ENCODE measurements at places on chromosomes 7 and 10. TPM values are rescaled to one million over a fixed set of nuclear protein-coding genes. Genes with fewer than 3 reads are reported as not detected.
A peak's percentile ranks its signal among the peaks of the same experiment; 100 is the strongest.

Gene ACSL5
- 9.6 TPM for total RNA-seq

Gene ADAM12
- under 0.01 TPM for total RNA-seq

Gene EN2
- total RNA-seq, result not detected

Gene ZNF467
- 9.9 TPM for total RNA-seq

Gene HOXA9
- not detected for total RNA-seq

Gene CYP2C19
- total RNA-seq, result not detected

GRCh38 chr10:17835688-17836087, 26.5 kb downstream of the MRC1 start:
- H3K27me3 ChIP-seq, result no peaks in the 10 kb centered on the region
- H3K36me3 ChIP-seq, result no peaks in the 10 kb centered on the region
- DNase-seq, result no peak
- no peak overlapping the region for H3K27ac ChIP-seq

GRCh38 chr10:61633665-61634064, 29.1 kb upstream of the CABCOCO1 start:
- H3K4me1 ChIP-seq, result peaks cover 5% of the 10 kb centered on the region
- no peaks in the 10 kb centered on the region for H3K27me3 ChIP-seq
- H3K27ac ChIP-seq, result no peak overlapping the region
- DNase-seq, result no peak
- no peaks in the 10 kb centered on the region for H3K36me3 ChIP-seq
- H3K4me3 ChIP-seq, result no peak overlapping the region

DNA sequence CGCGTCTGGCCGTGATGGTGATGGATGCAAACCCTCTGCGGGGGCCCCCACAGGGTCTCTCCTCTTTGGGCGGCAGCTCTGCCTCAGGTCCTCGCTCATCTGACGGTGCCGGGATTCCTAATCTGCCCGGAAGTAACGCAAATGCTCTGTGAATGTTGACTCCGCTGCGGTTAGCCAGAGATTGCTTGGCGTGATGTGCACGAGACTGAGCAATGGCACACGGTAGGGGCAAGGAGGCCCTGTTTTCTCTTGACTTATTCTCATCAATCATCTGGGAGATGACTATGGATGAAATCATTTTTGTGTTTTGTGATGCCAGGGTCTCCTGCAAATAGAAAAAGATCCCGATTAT, 116.5 kb upstream of the ADAM12 start:
- no peaks in the 10 kb centered on the region for H3K36me3 ChIP-seq
- no peak overlapping the region for H3K27ac ChIP-seq
- H3K4me1 ChIP-seq, result no peaks in the 10 kb centered on the region
- DNase-seq, result no peak
- H3K27me3 ChIP-seq, result no peaks in the 10 kb centered on the region

DNA sequence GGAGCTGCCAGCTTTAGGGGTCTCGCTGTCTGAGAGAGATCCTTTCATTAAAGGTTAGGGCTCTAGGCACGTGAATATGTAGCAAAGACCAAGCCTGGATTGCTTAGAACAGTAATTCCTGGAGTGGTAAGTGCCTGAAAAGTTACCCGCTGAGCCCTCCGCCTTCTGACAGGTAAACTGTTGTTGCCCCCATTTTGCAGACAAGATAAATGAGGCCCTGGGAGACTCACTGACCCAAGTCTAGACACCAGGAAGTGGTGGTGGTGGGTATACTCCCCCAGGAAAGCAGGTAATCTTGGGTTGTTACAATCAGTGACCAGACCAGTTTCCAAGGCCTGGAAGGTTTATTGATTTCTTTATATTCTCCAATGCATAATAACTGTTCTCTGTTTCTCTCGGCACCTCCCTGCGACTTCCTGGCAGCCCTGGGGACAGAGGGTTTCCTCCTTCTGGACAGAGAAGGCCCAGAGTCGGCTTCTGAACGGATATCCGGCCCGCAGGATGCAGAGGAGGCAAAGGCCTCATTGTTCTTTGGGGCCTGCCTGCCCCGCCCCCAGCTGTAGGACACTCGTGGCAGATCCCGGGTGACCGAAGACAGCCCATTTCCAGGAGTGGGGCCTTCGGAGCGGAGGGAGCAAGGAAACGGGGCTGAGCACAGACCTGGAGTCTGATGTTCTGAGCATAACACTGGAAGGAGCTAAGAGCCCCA, 1.3 kb upstream of the GRK5 start:
- H3K27ac ChIP-seq, result peak overlapping the region; percentile 96
- H3K4me3 ChIP-seq, result no peak overlapping the region
- DNase-seq, result peak; percentile 60
- H3K4me1 ChIP-seq, result peaks cover 19% of the 10 kb centered on the region
- no peaks in the 10 kb centered on the region for H3K27me3 ChIP-seq
- no peaks in the 10 kb centered on the region for H3K36me3 ChIP-seq

- peak overlapping the region; percentile 12 for H3K4me3 ChIP-seq
- no peaks in the 10 kb centered on the region for H3K36me3 ChIP-seq
- H3K27me3 ChIP-seq, result no peaks in the 10 kb centered on the region
- peaks cover 8% of the 10 kb centered on the region for H3K4me1 ChIP-seq
- peak; percentile 42 for DNase-seq
- no peak overlapping the region for H3K27ac ChIP-seq
Measured at GRCh38 chr10:89837165-89838043, 136.0 kb downstream of the KIF20B start.

DNA sequence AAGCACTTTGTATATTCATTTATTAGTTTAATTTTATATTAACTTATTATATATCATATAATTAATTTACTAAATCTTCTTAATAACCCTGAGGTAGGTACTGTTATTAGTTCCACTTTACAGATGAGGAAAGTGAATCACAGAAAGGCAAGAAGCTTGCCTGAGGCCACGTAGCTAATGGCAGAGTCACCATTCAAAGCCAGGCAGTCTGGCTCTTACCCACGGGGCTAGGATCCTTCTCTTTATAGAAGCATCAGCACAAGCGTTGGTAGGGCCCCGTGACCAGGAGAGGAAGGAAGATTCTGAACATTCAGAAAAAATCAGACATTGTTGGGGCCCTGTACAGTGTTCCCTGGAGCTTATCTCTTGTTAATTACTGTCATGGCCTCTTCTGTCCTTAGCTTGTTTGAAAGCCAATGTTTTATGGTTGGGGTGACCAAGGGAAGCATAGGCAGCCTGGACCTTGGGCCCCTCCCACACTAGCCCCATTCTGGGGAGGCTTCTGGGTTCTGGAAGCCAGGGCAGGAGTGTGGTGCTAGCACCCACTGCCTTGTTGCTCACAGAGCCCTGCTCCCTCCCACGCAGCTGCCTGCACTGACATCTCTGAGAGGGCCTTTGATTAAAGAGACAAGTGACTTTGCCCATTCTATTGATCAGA, 31.1 kb upstream of the SLF2 start:
- H3K4me3 ChIP-seq, result no peak overlapping the region
- no peaks in the 10 kb centered on the region for H3K27me3 ChIP-seq
- DNase-seq, result no peak

GRCh38 chr7:30206491-30206890, 71.7 kb downstream of the MTURN start:
- DNase-seq, result no peak
- no peaks in the 10 kb centered on the region for H3K4me1 ChIP-seq
- no peak overlapping the region for H3K4me3 ChIP-seq
- H3K27me3 ChIP-seq, result no peaks in the 10 kb centered on the region

DNA sequence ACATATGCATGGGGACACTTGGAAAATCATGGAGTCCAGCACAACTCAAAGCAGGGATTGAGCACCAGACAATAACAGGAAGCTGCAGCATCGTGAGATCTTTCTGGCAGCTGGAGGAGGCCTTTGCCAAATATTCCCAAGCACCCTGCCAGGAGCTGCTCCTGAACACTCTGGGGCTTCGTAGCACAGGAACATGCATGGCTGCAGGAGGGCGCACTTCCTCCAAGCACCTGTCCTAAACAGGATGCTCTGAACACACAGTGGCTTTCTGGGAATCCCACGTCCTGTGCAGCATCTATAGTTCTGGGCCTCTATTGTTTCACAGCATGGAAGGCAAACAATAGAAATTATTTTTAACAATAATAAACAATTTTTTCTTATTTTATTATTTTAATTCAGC, 4.1 kb downstream of the ABLIM1 start:
- H3K36me3 ChIP-seq, result no peaks in the 10 kb centered on the region
- no peaks in the 10 kb centered on the region for H3K27me3 ChIP-seq
- no peak overlapping the region for H3K27ac ChIP-seq
- H3K4me3 ChIP-seq, result no peak overlapping the region

- no peaks in the 10 kb centered on the region for H3K4me1 ChIP-seq
- H3K4me3 ChIP-seq, result no peak overlapping the region
- no peaks in the 10 kb centered on the region for H3K27me3 ChIP-seq
- no peak overlapping the region for H3K27ac ChIP-seq
Measured at GRCh38 chr7:78095549-78095948, 297.0 kb downstream of the PHTF2 start.

DNA sequence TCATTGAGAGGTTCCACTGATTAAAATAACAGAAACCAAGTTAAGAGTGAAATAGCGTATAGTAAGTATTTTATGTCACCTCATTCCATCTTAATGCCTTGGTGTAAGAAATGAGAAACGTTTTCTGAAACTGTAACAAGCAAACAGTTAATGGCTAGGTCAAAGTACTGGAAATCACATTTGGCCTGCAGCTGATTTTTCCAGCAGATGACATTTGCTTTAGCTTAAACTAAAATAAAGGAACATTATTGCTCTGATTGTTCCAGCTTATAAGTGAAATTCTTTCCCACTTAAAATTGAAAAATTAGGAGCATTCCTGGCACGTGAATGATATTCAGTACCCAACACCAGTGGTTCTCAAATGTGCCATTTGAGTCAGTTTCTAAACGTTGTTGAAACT, 213.6 kb upstream of the DPP6 start:
- no peak for DNase-seq
- no peaks in the 10 kb centered on the region for H3K36me3 ChIP-seq
- H3K27ac ChIP-seq, result no peak overlapping the region
- H3K27me3 ChIP-seq, result no peaks in the 10 kb centered on the region
- H3K4me3 ChIP-seq, result no peak overlapping the region

DNA sequence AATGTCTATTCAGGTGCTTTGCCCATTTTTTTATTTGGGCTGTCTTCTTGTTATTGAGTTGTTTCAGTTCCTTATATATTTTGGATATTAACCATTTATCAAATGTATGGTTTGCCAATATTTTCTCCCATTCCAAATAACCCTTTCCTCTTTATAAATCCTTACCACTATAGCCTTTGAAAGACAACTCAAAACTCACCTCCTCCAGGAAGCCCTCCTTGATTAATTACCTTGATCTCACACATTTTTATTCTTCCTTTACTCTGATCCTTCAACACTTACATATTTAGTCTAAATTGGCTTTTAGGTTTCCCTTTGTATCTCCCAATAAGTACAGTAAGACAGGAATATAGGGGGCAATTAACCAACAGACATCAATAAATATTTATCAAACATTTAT, 42.9 kb downstream of the NRCAM start:
- no peak overlapping the region for H3K4me3 ChIP-seq
- H3K27ac ChIP-seq, result no peak overlapping the region
- no peaks in the 10 kb centered on the region for H3K36me3 ChIP-seq
- H3K27me3 ChIP-seq, result no peaks in the 10 kb centered on the region
- no peak for DNase-seq

DNA sequence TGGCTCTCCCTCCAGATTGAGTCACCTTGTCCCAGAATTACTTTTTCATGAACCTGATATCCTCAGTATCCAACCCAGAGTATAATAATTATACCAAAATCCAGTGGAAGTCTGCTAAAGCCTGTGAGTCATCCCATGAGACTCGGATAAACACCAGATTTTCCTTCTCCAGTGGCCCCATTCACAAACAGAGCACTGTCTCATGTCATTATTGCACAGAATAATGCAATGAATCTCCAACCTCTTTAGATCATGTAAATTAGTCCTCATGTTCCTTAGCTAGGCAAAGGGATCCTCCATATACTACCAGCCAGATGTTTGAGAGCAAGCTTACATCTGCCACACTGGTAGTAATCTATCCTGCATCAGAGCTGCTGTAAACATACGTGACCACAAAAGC, 89.0 kb downstream of the AMPH start:
- DNase-seq, result no peak
- H3K27me3 ChIP-seq, result no peaks in the 10 kb centered on the region
- no peak overlapping the region for H3K4me3 ChIP-seq
- no peaks in the 10 kb centered on the region for H3K36me3 ChIP-seq
- peaks cover 7% of the 10 kb centered on the region for H3K4me1 ChIP-seq
- no peak overlapping the region for H3K27ac ChIP-seq

DNA sequence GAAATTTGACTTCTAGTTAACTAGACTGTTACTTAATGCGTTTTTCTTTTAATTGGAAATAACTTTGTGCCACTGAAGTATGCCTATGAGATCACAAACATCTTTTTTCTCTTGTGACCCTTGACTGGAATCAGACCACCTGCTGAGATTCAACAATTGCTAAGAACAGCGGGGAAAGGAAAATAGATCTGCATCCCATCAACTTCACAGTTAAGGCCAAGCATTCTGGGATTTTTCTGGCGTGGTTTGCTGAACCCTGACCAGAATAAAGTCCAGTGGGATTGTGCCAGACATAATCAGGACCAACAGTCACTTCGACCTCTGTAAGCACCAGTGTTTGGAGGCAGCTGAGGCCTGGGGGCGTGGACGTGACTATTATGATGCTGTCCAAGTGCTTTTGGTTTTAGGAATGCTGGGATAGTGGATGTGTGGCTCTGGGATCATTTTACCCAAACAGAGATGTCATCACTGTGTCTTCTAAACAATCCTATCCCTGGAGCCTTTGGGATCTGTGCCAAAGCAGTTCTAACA, 373.3 kb upstream of the PRKCQ start:
- no peak overlapping the region for H3K27ac ChIP-seq
- H3K4me1 ChIP-seq, result no peaks in the 10 kb centered on the region
- no peaks in the 10 kb centered on the region for H3K36me3 ChIP-seq
- no peaks in the 10 kb centered on the region for H3K27me3 ChIP-seq

- H3K36me3 ChIP-seq, result no peaks in the 10 kb centered on the region
- no peaks in the 10 kb centered on the region for H3K4me1 ChIP-seq
- no peak overlapping the region for H3K27ac ChIP-seq
- H3K4me3 ChIP-seq, result no peak overlapping the region
- H3K27me3 ChIP-seq, result no peaks in the 10 kb centered on the region
Measured at GRCh38 chr7:142375710-142376313, 118.0 kb upstream of the PRSS58 start.

DNA sequence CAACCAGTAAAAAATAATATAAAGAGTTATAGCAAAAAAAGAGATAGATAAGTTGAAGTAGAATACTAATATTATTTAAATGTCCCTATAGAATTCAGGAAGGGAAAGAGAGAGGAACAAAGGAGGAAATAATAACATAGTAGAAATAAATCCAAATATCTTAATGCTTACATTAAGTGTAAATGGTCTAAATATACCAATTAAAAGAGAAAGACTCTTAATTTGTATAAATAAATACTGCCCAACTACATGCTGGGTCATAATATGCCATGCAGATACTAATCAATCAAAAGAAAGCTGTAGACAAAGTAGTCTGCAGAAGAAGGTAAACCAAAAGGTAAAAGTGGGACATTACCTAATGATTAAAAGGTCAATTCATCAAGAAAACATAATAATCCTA, 43.3 kb upstream of the VIPR2 start:
- no peaks in the 10 kb centered on the region for H3K27me3 ChIP-seq
- no peak overlapping the region for H3K27ac ChIP-seq
- H3K36me3 ChIP-seq, result no peaks in the 10 kb centered on the region
- no peaks in the 10 kb centered on the region for H3K4me1 ChIP-seq
- no peak overlapping the region for H3K4me3 ChIP-seq
- DNase-seq, result no peak

- no peak overlapping the region for H3K27ac ChIP-seq
- DNase-seq, result no peak
- no peaks in the 10 kb centered on the region for H3K27me3 ChIP-seq
- H3K4me1 ChIP-seq, result no peaks in the 10 kb centered on the region
- no peaks in the 10 kb centered on the region for H3K36me3 ChIP-seq
Measured at GRCh38 chr10:32692174-32692573, 246.2 kb downstream of the CCDC7 start.
